RCC 7860 (cell line): ENCODE measurements at places on chromosomes 3 and 15.

GRCh38 chr3:63912768-63913588 lies 795 bp upstream of the SCAANT1 start:
- peak; percentile 40 for DNase-seq

DNA sequence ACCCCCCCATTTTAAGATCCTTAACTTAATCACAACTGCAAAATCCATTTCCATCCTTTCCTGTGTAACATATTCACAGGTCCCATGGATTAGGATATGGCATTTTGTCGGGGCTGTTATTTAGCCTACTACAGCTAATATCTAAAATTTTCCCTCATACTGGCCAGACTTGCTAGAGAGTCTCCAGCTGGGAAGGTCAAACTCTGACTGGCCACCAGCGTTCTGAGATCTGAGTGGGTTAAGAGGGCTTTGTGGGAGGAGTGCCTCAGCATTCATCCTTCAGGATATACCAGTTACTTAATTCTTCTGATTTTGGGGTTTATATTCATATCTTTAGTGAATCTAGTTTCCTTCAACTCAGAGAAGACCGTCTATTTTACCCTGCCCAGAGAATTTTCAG lies 17.7 kb downstream of the TM4SF18 start:
- no peak for DNase-seq

- no peak for DNase-seq
Observed at GRCh38 chr3:152910211-152910610, 75.3 kb downstream of the P2RY1 start.

- no peak for DNase-seq
Observed at GRCh38 chr3:134867277-134867676, 72.2 kb downstream of the EPHB1 start.

DNA sequence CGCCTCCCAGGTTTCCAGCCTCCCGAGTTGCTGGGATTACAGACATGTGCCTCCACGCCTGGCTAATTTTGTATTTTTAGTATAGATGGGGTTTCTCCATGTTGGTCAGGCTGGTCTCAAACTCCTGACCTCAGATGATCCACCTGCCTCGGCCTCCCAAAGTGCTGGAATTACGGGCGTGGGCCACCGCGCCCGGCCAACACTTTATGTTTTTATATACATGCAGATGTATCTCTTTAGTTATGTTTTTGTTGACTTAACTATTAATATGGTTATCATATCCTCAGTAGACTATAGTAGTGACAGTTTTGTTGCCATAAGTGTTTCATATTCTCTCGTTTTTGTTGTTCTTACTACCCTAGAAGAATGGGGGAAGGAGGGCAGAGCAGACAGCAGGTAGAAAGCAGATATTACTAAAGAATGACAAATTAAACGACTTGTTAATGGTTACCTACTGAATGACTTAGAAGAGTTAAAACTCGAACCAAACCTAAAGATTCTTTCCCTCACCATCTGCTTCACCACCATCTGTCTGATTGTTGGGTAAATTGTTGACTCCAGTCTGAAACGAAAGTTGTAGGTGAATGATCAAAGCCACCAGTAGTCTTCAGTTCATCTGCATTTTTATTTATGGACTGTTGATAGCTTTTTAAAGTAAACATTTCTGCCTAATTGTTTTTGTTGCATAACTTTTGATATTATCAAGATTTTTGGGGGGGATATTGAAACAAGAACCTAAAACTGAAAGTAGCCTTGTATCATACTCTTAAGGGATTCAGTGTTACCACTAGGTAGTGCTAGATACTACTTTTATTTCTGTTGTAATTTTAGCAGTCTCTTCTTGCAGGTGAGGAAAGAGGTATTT lies 89.3 kb downstream of the RASA2 start:
- DNase-seq, result peak; percentile 31

DNA sequence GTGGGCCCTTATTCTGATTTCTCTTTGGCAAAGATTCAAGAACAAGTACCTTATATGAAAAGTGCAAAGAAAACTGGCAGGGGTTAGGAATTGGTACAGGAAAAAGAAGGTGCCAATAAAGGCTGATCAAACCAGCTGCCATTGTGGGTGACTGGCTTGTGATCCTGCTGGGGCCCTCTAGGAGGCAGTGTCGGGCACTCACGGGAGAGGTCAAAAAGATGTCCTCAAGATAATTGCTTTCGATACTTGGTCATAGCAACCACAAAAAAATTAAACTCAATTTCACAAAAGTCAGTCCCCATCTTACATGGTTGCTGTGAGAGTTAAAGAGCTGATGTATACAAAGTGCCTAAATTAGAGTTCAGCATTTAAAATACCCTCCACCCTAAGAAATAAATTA lies 31.0 kb upstream of the CAV3 start:
- no peak for DNase-seq

GRCh38 chr3:53665608-53666425 lies 171.4 kb downstream of the CACNA1D start:
- no peak for DNase-seq

DNA sequence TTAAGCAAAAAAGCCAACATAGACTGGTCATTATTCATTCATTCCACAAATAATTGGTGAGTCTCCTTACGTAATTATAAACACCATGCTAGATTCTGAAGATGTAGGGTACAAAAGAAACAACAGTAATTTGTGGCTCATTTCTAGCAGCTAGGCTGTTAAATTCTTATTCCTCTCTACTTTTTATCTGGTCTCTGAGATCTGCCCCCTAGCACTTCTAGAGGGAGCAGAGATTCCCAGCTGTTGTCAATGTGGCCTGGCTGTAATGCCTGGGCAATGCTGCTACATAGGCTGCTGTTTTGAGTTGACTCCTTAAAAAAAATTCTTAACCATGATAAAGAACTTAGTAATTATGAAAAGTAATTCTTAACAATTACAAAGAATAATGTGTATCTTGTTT lies 434.9 kb upstream of the THRB start:
- DNase-seq, result no peak

- DNase-seq, result peak; percentile 79
Observed at GRCh38 chr15:66578286-66578875, 12.6 kb upstream of the LCTL start.

- no peak for DNase-seq
Observed at GRCh38 chr15:89899295-89899945, 5.6 kb upstream of the AP3S2 start.

DNA sequence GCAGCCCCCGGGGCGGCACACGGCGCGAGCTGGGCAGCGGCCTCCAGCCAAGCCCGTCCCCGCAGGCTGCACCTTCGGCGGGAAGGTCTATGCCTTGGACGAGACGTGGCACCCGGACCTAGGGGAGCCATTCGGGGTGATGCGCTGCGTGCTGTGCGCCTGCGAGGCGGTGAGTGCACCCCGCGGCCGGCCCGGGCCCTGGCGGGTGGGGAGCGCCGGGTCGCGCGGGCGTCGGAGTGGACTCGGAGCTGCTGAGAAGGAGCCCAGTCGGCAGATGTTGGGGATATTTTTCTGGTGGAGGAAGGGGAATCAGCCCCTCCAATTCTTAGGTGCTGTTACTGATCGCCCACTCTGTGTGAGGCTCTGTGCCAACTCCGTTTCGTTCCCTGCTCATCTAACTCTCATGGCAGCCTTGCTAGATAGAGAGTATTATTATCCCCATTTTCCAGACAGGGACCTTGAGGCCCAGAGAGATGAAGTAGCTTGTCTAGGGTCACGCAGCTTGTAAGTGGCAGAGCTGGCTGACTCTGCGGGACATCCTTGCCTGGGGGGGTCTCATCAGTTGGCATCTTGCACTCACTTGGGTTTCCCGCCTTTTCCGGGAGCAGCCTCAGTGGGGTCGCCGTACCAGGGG lies 890 bp downstream of the CHRD start:
- no peak for DNase-seq

- peak; percentile 56 for DNase-seq
Observed at GRCh38 chr3:127961963-127962362, 46.9 kb downstream of the KBTBD12 start.

- no peak for DNase-seq
Observed at GRCh38 chr3:193711166-193711485, 118.1 kb downstream of the OPA1 start.
